ENCODE measurements at places on chromosomes 12 and 14. TPM values are rescaled to one million over a fixed set of nuclear protein-coding genes. Genes with fewer than 3 reads are reported as not detected.

- DNase-seq, result no peak
Measured at GRCh38 chr14:81018251-81018650, 62.8 kb downstream of the TSHR start.

GRCh38 chr12:98618952-98619351 lies 25.5 kb downstream of the SLC25A3 start:
- DNase-seq, result no peak

GRCh38 chr12:44876544-44877410 lies 662 bp upstream of the NELL2 start:
- peak; percentile 52 for DNase-seq

TRIM9 gene
- 0.35 TPM for total RNA-seq
